Stimulated activated CD4-positive, alpha-beta T cell treated with anti-CD3 and anti-CD28 coated beads, Interleukin-1b, Interleukin-23, amount 100 ng/mL, for 1 hour (primary cell): ENCODE measurements at places on chromosomes 5 and 9.

- no peak for DNase-seq
Measured at GRCh38 chr5:61264273-61264661, 67.8 kb upstream of the ZSWIM6 start.

GRCh38 chr5:37836592-37837413, 3.0 kb downstream of the GDNF start:
- no peak for DNase-seq

DNA sequence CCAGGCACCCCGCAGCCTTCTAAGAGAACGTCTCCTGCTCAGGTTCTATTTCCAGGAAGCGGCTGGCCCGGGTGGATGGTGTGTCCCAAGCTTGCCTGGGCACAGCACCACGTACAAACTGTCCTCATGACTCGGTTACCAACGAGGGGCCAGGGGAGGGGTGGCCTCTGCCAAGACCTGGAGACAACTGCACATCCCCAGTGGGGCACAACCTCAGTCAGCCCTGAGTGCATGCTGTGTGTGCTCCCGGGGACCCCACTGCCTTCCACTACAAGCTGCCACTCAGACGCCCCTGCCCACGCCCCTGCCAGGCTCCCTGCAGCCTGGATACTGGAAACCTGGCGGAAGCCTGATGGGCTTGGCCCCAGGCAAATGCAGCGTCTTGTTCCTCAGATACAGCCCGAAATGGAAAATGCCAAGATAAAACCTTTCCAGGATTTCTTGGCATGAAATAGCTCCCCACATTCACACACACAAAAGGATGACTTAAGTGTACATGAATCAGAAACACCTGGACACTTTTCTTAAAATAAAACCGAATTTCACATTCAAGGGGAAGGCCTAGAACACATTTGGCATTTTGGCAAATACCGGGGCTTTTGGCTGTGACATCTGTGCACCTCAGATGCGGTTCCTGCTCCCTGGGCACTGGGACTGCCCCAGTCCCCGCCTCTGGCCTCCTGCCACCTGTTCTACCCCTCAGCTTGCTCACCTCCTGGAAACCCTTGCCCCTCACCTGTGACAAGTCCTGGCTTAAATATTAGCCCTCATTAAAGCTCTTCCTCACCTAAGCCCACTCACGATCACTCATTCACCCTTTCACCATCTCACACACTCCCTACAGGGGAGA, 62.5 kb downstream of the COL23A1 start:
- no peak for DNase-seq

DNA sequence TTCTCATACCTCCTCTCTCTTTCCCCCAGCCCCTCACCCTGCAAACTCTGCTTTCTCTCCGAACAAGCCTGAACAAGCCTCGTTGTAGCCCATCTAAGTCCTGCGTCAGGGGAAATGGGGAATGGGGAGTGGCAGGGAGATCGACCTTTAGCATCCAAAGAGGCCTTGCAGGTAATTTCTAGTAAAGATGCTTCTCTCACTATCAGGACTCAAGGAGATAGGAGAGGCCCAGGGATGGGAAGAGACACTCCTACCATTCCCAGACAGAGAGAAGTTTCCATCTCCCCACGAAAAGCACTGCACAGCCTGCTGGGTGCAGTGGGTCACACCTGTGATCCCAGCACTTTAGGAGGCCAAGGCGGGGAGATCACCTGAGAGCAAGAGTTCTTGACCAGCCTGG, 44.4 kb upstream of the CTNNA1 start:
- DNase-seq: no peak

DNA sequence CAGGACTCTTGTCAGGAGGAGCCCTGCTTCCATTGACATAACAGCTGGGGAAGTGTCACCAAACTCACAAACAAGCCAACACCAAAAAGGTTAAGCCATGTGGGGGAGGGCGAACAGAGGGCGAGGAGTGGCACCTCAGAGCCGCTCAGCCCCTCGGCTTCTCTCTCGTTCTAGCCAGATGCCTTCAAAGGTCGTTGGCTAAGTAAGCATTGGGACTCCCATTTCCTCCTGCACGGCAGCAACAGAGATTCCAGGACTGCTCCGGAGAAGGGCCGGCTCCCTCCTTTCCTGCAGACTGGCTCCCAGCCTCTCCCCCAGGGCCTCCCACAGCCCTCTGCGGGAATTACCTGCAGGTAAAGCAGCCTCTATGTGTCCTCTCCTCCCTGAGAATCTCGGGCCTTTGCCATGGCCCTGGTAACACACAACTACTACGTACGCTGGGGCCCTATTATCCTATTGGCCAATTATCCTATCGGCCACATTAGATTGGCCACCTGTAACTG, 52.1 kb upstream of the RNU6ATAC start:
- no peak for DNase-seq

DNA sequence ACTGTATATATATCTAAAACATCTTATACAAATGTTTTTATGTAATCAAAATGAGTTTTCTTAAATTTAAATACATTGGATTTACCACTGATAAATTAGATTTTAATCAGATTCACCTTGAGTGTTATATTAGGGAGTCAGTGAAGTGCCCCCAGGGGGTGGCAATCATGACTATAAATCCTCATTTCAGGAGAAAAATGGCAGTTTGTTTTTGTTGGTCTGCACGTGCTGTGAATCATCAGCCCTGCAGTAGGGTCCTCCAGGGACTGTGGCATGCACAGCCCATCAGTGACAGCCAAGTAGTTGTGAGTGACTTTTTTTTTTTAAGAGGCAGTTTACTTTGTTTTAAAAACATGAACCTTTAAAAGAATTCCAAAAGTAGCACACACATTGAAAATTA, 65.2 kb downstream of the ZSWIM6 start:
- DNase-seq: no peak

DNA sequence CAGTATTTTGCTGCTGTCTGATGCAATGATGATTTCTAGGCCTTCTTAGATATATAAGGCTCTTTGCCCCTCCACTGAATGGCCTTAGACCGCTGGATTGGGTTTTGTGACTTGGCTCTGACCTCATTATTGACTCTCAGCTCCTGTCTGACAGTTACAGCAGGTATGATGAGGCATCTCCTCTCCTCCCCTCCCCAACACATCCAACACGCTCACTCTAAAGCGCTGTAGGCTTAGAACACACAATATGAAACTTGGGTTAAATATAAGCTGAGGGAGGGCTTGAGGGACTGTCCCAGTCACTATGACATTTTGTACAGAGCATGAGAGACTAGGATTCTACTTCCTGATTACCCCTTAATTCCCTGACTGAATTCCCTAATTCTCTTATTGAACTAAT, 18.8 kb upstream of the CER1 start:
- DNase-seq: no peak

GRCh38 chr9:4640027-4640426, 22.1 kb upstream of the PLPP6 start:
- no peak for DNase-seq

GRCh38 chr5:95843733-95844223, 21.3 kb upstream of the GLRX start:
- DNase-seq: no peak
